ENCODE measurements at places on chromosomes 1 and 21.

DNA sequence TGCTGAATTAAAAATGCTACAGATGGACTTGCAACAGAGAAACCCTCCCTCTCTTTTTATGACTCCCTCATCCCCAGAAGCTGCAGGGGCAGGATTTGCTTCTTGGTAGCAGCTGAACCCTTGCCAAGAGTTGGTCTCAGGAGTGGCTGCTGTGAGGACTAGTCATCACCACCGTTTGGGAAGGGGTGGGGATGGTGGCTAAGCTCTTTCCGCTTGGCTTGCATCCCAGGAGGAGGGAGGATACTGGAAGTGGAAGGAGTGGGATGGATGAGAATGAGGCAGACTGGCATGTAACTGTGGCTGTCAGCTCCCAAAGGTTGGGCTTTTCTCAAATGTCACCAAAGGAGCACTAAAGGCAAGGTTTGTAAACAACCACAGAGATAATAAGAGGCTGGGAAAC, 50.8 kb upstream of the COL24A1 start:
- no peak for DNase-seq

- peak; percentile 82 for DNase-seq
These were observed 22.4 kb downstream of the CAPZB start for GRCh38 chr1:19462781-19463503.

DNA sequence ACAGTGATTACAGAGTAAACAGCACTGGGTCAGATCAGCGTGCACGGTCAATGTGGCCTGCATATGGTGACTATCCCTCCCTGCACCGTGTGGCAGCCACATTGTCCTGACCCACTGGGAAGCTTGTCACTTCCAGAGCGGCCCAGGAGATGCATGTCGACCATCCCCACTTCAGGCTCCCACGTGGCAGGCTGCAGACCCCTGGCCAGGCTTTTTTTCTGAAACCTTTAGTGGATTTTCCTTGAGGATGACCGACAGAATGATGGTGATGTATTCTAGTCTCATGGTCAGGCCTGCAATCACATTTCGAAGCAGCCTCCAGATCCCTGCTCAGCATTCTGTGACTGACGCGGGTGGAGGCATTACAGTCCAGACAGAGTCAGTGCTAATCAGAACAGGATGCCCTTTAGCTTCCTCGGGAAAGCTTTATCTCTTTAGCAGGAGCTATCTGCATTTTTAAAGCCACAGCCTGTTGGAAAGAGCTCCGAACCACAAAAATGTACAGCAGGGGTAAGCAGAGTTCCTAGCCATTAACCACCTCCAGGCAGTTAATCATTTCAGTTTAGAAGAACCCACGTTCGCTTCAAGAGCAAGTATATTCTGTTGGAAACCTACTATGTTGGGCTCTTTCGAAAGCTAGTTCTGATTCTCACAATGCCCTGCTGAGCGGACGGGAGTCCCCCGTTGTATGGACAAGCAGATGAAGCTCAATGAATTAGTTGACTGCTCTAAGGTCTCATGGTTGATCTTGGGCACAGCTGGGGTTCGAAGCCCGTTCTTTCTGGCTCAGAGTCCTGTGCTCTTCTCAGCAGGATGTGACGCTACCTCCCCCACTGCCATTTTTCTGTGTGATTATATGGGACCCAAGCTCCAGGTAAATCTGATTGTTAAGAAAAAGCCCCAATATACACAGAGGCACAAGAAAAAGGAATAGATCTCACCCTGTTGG, 56.5 kb downstream of the IRF2BP2 start:
- no peak for DNase-seq

GRCh38 chr1:46582972-46583371, 21.1 kb downstream of the MKNK1 start:
- no peak for DNase-seq

DNA sequence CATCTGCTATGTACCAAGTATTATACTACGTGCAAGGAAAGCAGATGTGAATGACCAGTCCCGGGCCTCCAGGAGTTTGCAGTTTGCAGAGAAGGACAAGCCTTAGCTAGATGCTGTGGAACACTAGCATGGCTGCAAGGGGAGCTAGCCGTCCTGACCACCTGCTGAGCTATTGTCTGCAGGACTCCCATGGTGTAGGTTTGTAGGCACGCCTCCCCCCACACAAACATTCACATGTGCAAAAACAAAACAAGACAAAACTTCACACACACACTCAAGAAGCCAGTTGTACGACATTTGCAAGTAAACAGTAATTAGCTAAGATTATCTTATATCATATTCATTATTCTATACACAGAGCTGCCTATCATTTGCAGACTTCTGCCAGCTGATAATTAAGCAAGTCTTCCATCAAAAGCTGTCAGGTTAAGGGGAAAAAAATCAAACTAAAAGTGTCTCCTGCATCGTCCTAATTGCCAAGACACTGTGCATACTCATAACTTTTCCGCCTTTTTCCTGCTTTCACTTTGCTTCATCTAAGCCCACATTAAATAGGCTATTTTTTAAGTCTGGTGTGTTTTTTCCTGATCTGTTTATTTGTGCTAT, 10.7 kb upstream of the HNRNPU start:
- DNase-seq = no peak

- DNase-seq = peak; percentile 46
These were observed 10.3 kb upstream of the LMNA start for GRCh38 chr1:156104065-156104810.

DNA sequence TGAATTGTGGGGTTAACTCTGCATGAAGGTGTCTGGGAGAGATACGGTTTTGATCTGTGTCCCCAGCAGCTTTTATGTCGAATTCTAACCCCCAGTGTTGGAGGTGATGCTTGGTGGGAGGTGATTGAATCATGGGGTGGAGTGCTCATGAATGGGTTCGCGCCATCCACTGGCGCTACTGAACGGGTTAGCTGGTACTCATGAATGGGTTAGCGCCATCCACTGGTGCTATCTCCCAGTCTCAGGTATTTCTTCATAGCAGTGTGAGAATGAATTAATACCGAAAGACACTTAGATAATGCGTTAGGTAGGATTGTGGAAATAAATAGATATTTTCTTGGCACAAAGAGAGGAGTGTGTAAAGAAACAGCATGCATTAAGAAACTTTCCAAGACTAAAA, 32.9 kb upstream of the CLDN8 start:
- DNase-seq = no peak

DNA sequence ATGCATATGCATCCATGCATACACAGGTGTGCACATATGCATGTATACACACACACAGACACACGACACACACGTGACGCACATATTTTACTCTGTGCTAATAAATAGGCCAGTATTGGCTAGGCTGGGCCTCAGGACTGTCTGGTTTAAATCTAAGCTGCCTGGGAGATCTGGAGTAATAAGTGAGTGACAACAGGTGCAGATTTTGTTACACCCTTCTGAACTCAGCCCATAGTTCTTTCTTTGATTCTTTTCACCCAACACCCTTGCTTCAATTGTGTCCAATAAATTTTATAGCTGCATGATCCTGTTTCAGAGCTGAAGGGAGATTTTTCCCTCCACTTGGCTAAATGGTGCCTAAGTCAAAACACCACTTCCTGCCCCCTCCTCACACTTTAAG, 132.8 kb downstream of the FGGY start:
- DNase-seq = no peak

- no peak for DNase-seq
These were observed 6.8 kb upstream of the ALDH4A1 start for GRCh38 chr1:18908911-18909771.

DNA sequence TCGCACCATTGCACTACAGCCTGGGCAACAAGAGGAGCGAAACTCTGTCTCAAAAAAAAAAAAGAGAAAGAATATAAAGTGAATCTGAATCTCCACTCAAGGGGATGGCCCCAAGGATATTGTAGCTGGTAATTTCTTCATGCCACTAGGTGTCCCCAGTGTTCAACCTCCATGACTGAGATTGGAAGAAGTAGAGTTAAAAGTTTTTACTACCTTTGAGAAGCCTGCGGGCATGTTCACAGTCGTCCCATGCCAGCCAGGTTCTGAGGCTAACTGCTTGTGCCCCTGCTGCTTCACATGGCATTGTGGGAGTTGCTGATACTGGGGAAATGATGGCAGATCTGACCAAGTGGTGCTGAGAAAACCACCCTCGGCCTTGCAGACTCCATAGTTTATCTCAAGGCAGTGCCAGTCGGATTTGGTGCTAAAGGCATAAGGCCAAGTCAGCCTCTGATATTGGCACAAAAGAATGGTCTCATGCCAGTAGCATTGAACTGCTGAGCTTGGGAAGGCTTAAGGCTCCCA, 10.8 kb upstream of the SHISA4 start:
- no peak for DNase-seq

GRCh38 chr1:185155600-185156287, 1.0 kb downstream of the TRMT1L start:
- no peak for DNase-seq

GRCh38 chr21:29193901-29194300, 63.5 kb downstream of the MAP3K7CL start:
- DNase-seq = no peak

GRCh38 chr1:32868085-32868484, 2.6 kb downstream of the FNDC5 start:
- no peak for DNase-seq

GRCh38 chr1:107643766-107644165, 321.2 kb downstream of the VAV3 start:
- DNase-seq = no peak

DNA sequence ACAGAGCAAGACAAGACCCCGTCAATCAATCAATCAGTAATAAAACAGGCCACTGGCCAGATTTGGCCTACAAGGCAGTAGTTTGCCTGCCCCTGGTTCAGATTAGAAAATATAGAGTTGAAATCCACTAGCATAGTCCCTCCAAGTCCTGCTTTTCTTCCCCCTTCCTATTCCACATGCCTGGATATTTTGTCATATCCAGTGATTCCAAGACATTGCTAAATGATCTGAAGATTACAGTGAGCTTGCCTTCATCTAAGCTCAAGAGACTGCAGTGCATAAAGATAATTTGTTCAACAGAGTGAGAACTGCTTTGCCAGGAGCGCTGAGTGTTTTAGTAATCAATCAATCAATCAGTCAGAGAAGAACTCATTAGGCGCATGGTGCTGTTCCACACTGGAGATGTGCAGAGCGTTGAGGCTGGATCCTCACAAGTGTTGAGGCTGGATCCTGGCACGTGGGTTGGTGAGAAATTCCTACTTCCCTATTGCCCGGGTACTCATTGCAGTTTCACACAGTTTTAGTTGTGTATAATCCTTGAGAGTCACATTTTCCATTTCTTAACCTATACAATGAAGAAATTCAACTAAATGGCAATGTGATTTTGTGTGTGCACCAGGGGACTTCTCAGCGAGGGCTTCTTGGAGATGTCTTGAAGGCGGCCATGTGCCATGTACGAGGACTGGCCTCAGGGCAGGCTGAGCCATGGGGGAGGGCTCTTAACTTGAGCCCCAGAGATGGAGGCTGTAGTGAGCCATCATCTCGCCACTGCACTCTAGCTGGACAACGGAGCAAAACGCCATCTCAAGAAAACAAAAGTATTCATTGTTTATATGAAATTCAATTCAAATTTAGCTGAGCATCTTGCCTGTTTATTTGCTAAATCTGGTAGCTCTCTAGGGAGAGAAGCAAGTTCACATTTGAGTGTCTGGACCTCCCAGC, 76.3 kb downstream of the TOMM20 start:
- no peak for DNase-seq

DNA sequence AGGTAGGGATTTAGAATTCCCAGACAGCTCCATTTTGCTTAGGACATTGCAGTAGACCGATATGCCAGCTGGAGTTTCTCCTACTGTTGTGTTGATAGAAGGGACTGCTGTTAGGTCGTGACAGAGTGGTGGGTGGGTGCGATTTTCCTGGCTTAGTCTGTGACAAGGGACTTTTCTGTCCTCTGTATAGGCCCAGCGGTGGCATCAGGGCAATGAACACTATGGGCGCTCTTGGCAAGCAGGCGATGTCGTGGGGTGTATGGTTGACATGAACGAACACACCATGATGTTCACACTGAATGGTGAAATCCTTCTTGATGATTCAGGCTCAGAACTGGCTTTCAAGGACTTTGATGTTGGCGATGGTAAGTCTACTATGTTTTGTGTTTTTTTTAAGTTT, 321.8 kb downstream of the ZP4 start:
- DNase-seq = no peak

DNA sequence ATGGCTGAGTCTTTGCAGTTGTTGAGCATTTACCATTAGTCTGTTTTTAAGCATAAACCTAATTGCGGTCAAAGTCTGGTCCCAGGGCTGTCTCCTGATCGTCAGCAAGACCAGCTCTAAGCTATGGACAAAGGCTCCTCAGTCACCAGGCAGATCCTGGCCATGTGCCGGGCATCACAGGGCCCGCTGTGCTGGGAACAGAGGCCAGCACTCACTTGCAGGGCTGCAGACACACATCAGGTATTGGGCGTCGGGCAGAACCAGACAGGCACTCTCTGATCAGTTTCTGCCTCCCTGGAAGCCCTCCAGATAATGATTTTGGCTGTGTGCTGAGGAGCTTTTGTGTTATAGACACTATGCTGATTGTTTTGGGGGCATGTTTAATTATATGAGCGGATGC, 26.6 kb downstream of the TMEM51 start:
- no peak for DNase-seq

- peak; percentile 9 for DNase-seq
These were observed 22.2 kb downstream of the MKNK1 start for GRCh38 chr1:46581681-46582455.

DNA sequence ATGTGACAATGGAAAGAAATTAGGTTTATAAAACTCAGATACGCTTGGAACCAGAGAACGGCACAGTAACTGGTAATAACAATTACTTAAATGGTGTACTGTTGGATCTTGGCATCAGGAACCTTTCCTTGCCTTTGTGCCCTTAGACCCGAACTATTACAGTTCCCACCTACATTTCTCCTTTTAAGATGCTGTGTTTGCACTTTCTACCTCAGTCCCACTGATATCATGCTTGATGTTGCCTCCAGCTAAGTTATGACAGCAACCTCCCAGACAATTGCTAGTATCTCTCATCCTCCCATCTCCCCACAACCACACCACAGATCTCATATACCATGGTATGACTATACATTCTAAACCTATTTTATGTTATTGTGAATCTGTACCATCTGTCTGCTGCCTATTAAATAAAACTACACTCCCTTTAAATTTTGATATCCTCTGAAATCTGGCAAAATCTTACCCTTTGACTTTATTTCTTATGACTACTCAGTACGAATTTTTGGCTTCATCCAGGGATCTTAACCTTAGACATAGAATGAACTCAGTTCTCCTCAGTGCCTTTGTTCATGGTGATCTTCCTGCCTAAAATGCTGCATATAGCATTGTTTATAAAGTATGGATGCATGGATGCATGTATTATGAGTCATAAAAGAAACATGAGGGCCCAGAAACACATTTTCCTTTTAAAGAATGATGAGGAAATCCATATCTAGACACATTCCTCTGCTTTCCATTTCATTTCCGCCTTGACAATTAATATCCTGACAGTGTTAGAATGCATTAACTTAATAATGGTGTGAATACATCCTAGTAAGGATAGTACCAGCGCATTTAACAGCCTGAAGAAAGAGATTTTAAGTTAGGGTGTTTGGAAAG, 64.1 kb downstream of the LRRC8D start:
- DNase-seq = no peak

DNA sequence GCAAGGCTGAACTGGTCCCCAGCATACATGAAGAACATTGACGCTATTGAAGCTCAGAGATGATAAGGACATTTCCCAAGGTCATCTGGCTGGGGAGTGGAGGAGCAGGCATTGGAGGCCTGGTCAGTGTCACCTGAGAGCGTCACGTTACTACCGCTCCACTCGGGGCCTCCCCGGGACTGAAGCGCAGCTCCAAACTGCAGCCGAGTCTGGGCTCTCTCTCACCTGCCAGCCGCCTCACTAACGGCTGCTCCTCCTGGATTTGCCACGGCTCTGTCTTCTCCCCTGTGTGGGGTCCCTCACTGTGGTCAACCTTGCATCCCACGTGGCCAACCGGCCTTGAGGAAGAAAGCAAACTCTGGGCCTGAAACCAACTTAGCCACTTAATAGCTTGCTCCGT, 111.3 kb downstream of the ADSS2 start:
- DNase-seq = no peak
